ENCODE measurements at places on chromosomes 7 and 10.

DNA sequence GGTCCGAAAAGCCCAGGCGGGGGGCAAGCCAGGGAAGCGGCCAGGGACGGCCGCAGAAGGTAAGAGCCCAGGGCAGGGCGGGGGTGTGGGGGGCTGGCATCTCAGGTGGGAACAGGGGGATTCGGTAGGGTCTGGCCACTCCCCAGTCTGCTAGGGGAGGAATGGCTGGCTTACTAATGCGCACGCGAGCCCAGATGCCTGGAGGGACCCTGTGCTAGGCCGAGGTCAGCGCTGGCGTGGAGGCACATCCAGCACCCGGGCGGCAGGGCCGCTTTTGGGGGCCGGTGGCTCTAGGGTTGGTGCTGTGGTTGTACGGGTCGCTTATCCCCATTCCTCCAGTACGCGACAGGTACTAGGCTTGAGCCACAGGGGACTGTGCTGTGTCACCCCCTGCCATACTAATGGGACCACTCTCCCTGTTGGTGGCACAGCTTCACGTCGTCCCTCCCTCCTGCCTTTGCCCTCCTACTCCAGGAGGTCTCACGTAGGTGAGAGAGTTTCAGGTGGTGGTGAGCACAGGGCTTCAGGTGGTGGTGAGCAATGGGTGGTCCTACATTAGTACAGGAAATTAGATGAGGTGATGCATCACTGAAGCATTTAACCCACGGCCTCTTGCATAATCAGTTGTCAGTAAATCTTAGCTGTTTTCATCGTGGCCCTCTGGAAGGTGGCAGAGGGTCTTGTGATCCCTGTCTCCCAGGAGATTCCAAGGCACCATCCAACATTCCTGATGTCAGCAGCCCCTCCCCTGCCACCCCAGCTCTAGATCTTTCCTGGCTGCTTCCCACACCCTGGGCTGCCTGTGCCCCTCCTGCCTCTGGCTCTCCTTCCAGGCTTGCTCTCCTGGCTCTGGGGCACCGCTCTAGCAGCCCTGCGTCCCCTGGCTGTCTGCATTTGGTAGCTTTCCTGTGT is 971 bp downstream of the AEBP1 start:
- DNase-seq, result peak; percentile 40

GRCh38 chr7:47239931-47240421 is 341.9 kb downstream of the TNS3 start:
- DNase-seq, result no peak

- DNase-seq, result no peak
Measured at GRCh38 chr10:125967533-125967932, 71.2 kb downstream of the FANK1 start.

DNA sequence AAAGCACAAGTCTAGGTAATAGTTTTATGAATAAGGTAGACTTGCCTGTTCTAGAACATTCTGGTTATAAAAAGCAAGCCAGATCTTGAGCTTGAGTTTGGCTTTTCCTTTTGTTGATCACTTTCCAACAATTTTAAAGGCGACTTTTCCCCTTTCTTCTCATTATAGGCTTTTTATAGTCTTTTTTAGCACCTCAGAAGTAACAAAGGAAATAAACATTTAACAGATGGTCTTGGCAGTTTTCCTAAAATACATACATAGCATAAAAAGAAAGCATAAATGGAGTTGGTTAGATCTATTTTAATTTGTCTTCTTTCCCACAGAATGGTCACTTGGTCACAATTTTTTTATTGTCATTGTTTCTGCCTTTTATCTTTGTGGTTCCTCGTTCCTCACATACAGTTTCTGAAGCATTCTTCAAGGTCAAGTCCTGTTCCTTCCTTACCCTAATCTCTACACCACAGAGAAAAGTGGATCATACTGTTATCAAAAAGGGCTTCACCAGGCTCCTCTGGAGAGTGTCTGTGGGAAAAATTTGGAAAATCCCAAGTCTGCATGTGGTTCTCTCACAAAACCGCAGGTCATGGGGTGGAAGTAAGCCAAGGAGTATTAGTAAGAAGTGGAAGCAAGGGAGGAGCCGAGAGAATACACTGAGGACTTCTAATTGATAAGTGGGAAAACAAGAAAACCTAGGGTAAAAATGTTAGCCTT is 31.3 kb downstream of the THNSL1 start:
- DNase-seq, result no peak

DNA sequence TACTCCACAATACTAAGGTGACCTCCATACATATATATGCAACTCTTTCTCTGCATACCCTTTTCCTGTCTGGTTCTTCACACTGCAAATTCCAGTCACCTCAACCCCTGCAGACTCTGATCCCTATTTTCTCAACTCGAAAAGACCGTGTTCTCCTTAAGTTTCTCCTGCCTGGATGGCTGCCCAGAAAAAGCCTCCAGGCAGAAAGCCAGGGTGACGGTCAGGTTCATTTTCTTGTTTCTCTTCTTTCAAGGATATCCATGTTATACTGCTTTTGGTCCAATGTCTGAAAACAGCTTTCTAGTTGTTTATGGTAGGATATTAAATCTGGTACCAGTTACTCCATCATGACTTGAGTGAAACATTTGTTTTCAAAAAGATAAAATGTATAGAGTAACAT is 267.8 kb upstream of the MYO3A start:
- no peak for DNase-seq

DNA sequence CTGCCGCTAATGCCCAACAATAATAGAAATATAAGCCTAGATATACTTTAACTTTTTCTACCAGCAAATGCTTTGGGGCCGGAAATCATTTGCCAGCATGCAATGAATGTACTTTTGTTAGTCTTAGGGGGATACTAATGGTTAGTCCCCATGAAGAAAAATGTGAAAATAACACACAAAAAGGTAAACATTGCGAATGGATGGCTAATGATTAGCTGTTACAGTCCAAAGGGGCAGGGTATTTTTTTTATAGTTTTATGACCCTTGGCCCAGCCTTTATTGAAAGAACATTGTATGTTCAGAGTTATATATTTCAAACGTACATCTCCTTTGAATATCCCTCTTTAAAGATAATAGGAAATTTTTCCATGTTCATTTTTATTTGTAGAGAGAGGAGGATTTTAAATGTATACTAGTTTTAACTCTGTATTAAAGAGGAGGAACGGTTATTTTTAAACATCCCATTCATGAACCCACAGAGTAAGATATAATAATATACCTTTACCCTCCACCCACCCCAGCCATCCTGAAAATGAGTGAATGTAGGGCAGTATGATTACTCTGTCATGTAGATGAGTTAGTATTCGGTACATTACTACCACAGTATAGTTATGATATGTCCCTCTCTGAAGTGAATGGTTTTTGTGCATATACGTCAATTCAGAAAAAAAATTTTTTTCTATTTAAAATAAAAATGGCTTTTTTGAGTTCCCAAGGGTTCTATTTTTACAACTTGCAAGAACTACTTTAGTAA is 63.6 kb downstream of the ARID5B start:
- no peak for DNase-seq

- no peak for DNase-seq
Measured at GRCh38 chr7:134851141-134851540, 71.7 kb downstream of the CALD1 start.

DNA sequence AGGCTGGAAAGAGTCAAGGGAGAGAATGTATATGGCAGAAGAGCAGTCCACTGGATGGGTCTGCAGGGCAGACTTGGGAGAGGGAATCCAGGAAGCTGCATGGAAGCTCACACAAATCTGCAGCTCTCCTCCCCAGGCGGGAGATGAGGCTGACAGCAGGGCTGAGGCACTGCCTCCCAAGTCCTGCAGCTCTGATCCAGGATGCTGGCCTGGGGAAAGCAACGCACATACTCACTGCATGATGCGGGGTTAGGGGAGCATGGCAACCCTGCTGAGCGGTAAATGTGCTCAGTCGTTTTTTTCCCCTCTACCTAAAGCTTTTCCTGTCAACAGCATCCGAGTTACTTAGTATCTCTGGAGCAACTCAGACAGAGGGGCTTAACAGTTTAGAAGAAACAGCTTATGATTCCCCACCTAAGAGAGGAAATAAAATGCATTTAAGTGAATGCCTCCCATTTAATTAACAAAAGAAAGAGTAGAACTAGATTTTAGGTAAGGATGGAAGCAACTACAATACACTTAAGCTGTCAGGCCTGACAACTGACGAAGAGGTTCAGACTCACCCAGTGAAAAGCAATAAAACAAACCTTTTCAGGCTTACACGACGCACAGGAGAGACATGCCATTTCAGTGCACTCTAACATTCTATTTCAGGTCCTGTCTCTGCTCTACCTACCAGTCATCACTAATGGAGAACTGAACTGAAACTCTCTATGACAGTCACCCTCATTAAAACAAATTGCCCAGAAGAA is 37.0 kb downstream of the CHCHD3 start:
- DNase-seq, result no peak

GRCh38 chr10:44196336-44196735 is 188.6 kb downstream of the CXCL12 start:
- no peak for DNase-seq

DNA sequence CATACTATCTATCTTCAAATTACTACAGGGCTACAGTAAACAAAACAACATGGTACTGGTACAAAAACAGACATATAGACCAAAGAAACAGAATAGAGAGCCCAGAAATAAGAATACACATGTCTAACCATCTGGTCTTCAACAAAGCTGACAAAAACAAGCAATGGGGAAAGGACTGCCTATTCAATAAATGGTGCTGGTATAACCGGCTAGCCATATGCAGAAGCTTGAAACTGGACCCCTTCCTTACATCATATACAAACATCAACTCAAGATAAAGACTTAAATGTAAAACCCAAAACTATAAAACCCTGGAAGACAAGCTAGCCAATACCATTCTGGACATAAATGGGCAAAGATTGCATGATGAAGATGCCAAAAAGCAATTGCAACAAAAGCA is 1143.7 kb downstream of the DNAJB9 start:
- no peak for DNase-seq

GRCh38 chr10:75137533-75138438 is 26.3 kb downstream of the SAMD8 start:
- DNase-seq, result no peak
